ENCODE measurements at places on chromosomes 7 and 10. TPM values are rescaled to one million over a fixed set of nuclear protein-coding genes. Genes with fewer than 3 reads are reported as not detected.

The NOS3 gene
- total RNA-seq, result 25.3 TPM

The EGR2 gene
- total RNA-seq, result not detected

The FANK1 gene
- total RNA-seq, result 1.9 TPM

The ZNF786 gene
- total RNA-seq, result 4.7 TPM

The KLF14 gene
- total RNA-seq, result not detected

The ITIH5 gene
- 0.30 TPM for total RNA-seq

The HACD1 gene
- 19.9 TPM for total RNA-seq

The FEZF1 gene
- not detected for total RNA-seq

The CDC14C gene
- total RNA-seq, result not detected

The METTL27 gene
- 3.1 TPM for total RNA-seq

The H2BK1 gene
- total RNA-seq, result not detected

The UCN3 gene
- total RNA-seq, result not detected

The HERC4 gene
- 28.6 TPM for total RNA-seq

The PWWP2B gene
- total RNA-seq, result 7.3 TPM

The AGAP5 gene
- 0.74 TPM for total RNA-seq

The RNF133 gene
- total RNA-seq, result 0.15 TPM

Data from mammary microvascular endothelial cell (primary cell).